ENCODE measurements at places on chromosomes 7 and 10.

- DNase-seq = no peak
These were observed 117.0 kb upstream of the STK17A start for GRCh38 chr7:43465581-43466554.

GRCh38 chr7:112157072-112157471 lies 49.1 kb downstream of the DOCK4 start:
- no peak for DNase-seq

GRCh38 chr10:14547816-14548215 lies 217.1 kb upstream of the FRMD4A start:
- DNase-seq = no peak

DNA sequence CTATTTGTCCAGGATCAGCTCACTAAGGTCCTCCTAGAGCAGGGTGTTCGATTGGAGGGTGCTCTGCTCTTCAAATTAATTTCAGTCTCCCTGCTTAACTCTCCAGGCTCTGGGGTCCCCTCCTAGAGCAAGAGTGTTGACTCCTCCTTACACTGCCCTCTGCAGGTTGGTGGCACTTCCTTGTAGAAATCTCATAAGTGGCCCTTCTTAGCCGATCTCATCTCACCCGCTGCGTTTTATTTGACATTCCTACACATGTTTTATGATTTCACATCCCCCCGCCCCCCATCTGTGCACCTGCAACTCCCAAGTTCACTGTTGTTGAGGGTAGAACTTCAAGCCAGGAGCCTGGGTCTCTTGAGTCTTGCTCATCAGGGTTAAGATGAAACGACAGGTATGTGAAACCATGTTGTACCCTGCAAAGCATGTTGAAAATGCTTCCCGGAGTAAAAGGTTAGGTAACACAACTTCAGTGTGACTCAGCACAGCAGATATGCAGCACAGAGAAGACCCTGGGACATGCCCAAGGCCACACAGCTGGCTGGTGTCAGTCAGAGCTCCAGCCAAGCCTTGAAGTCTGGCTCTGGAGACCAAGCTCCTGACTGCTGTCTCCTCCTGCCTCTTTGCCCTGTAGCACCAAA lies 171.2 kb downstream of the PRKAG2 start:
- DNase-seq = no peak

DNA sequence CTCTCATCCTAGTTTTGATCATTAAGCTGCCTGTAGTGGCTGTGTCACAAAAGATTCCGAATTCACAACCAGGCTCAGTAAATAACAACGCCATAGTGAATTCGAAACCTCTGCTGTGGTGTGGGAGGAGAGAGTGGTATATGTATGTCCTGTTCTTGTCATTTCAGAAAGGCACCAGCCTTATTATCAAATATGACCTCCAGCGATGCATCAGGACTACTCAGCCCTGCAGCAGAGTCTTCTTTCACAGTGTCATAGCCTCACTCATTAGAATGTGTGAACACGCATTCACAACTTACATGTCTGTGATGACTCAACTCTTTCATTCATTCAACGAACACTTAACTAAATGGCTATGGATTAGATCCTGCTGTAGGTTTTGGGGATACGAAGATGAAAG lies 15.3 kb downstream of the AOC1 start:
- no peak for DNase-seq

DNA sequence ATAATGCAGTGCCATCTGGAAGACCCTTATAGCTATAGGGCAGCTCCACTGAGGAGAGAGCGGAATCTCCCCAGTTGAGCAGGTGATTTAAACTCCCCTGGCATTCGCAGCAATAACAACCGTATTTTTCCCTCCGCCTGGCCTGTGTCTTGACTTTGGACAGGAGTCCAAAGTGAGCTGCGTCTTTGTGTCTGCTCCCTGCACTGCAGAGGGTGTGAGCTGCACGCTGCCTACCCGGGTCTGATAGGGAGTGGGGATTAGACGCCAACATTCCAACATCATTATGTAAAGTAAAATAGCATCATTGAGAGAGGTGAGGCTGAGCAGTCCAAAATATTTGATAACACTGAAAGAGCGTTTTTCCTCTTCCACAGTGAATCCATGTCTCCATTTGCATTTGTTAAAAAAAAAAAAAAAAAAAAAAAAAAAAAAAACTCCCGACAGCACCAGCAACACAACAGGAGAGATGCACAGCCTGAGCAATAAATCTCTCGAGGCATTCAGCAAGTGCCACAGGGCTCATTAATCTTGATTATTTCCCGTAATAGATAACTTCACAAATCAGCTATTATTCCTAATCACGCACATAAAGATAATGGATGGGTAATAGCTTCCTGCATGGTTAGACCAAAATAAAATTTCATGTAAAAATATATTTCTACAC lies 68.6 kb downstream of the CELF2 start:
- no peak for DNase-seq

GRCh38 chr10:94299417-94299816 lies 63.3 kb downstream of the NOC3L start:
- no peak for DNase-seq

- no peak for DNase-seq
These were observed 175.6 kb downstream of the HDAC9 start for GRCh38 chr7:18671176-18671575.

DNA sequence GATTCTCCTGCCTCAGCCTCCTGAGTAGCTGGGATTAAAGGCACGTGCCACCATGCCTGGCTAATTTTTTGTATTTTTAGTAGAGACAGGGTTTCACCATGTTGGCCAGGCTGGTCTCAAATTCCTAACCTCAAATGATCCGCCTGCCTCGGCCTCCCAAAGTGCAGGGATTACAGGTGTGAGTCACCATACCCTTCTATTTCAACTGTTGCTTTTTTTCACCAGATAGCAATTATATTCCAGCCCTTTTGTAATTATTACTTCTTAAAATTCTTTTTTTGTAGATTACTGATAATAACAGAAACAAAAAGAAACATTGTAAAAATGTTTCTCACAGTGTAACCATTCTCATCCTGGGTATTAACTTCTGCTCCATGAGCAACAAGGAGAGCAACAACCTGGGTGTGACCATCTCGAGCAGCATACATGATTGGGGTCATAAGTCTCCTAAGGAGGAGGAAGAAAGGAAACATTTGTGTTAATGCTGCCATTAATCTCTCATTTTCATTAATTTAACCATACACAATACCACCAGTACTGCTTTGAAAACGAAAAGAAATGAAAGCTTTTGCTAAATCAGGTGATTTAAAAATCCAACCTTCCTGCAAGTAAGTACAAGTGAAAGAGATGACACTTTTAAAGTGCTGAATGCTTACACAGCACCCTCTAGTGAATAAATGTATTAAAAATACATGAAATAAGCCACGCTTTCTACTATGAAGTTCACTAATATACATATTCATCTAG lies 41.8 kb downstream of the ASZ1 start:
- no peak for DNase-seq

DNA sequence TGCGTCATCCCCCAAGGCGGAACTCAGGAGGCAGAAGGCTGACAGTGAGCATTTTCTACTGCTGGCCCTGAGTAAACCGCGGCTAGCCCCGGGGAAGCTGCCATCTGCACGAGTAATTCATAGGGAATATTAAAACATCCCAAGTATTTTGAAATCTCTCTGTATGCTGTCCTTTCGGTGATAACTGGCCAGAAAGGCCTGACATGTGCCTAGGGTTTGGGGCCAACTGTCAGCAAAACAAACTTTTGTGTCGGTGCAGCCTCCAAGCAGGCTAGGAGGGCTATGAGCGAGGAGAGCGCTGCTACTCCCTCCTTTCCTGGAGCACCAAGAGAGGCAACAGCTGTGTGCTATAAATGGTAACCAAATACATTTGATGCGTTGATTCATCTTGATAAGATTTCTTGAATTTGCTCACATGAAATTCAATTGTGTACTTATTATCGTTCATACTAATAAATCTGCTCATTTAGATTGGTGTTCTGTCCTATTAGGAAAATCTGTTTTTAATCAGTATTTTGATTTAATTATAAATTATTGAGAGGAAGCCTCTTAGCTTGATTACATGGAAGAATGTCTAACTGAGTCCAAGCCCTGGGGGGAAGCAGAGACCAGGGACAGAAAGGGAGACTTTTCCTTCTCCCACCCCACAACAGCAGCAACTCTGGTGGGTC lies 124.4 kb upstream of the NPS start:
- DNase-seq = no peak

GRCh38 chr7:18727115-18727870 lies 231.7 kb downstream of the HDAC9 start:
- DNase-seq = no peak

DNA sequence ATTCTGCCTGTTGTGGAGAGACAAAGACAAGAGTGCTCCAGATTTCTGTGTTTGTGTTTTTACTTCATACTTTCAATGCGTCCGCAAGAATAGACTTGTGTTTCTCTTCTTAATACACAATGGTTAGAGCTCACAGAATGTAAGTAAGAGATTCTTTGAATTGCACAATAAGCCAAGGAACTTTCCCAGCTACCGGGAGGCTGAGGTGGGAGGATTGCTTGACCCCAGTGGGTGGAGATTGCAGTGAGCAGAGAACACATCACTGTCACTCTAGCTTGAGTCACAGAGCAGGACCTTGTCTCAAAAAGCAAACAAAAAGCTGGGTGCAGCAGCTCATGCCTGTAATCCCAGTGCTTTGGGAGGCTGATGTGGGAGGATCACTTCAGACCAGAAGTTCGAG lies 250.7 kb upstream of the MYO3A start:
- no peak for DNase-seq
